ENCODE measurements at places on chromosomes 7 and 10.

GRCh38 chr10:126170776-126171175 is 217.5 kb downstream of the ADAM12 start:
- no peak for DNase-seq

DNA sequence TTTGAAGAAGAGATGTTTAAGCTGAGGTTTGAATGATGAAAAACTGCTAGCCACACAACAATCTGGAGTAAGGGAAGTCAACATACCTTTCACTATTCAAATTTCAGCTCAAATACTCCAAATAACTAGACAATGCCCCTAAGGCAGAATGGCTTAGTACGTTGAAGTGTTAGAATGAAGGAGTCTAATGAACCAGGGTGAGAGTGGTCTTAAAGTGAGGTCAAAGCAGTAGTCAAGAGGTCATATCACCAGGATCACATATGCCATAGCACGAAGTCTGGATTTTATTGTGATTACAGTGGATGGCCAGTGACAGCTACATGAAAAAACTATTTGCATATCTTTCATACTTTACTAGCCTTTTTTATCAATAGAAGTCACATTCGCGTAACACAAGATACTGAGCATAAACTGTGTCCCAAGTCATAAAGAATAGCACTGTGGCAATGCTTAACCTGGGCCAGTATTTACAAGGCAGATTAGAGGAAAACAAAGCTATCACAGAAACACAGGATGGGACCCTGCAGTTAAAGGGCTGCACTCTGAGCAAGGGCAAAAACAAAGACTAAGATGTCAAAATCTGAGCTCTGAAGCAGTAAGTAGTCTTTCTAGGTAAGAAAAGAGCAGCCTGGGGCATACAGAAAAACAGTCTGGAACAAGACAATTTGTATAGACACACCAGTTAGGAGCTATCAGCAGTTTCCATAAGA is 61.5 kb downstream of the HYCC1 start:
- DNase-seq, result no peak

- DNase-seq, result no peak
These were observed 14.3 kb downstream of the MMS19 start for GRCh38 chr10:97483921-97484320.

DNA sequence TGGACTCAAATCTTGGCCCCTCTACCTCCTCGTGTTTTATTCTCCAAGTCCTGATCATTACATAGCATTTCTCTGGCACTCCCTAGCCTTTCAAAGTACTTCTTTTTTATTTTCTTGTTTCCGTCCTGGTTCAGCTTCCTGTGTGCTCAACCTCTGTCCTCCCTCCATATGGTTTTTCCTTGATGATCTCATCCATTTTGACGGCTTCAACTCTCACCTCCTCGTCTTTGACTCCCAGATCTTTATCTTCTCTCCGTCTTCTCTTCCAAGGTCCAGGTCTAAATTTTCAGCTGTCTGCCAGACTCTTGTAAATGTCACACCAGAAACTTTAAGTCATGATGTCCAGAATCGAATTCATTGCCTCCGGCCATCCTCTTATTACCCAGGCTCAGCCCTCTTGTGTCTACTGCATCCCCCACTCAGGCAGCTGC is 23.3 kb upstream of the GFRA1 start:
- no peak for DNase-seq

DNA sequence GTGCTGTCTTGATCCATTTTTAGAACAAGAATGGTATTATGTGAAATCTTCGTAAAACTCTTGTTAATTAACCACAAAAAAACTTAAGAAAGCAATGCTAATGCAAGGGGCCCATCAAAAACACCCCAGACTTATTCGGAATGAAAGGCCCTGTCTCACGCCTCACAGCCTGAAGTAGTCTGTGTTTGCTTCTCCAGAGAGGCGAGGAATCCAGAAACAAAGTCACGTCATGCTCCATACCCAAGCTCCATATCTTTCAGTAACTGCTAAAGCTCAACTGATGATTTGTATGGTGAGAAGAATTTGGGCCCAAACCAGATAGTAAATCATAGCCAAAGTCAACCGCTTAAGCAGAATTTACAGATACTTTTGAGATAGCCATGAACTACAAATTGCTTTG is 155.4 kb downstream of the ATE1 start:
- no peak for DNase-seq

DNA sequence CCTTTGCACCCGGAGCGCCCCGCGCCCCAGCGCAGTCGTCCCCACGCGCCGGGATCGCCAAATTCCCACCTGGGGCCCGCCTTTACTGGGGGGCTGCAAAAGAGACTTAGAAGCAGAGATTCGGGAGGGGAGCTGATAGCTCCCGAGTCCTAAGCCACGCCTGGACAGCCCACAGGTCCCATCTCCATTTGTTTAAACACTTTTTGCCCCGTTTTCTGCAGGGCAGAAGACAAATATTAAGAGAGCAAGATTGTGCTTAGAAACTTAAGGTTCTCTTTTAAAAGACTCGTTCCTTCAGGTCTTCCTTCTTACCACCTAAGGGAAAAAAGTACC is 299.1 kb upstream of the NFE2L3 start:
- DNase-seq, result no peak

- no peak for DNase-seq
These were observed 187.7 kb downstream of the PTPN20 start for GRCh38 chr10:47098964-47099363.

- no peak for DNase-seq
These were observed 8.1 kb downstream of the HERC4 start for GRCh38 chr10:68067029-68067428.

- peak; percentile 3 for DNase-seq
These were observed 694.1 kb downstream of the ANKRD7 start for GRCh38 chr7:118918556-118918955.

GRCh38 chr7:37069336-37069735 is 345.0 kb upstream of the AOAH start:
- no peak for DNase-seq

GRCh38 chr10:11713186-11713743 is 28.9 kb upstream of the ECHDC3 start:
- no peak for DNase-seq

DNA sequence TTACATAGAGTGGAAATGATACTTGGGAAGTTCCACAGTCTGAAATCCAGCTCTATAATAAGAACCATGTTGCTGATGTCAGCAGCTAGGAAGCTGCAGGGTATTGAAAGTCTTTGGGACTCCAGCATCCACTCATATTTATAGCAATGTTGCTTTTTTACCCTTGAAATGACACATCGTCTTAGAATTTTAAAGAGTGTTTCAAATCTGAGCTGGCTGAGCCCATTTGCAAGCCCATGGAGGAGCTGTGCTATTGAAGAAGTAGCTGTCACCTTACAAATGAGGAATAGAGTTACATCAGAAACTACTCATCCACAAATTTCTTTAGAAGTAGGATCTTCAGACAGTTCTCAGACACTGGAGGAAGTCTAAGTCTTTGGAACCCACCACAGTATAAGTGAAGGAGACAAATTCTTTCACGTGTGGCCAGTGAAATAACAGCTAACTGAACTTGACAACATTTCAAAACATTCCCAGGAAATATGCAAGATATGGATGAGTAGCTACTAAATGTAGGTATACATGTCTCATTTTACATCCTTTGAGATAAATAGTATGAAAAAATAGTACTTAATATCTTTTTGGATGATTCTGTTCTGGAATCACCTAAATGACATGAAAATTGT is 203.6 kb downstream of the ZNF365 start:
- DNase-seq, result no peak

DNA sequence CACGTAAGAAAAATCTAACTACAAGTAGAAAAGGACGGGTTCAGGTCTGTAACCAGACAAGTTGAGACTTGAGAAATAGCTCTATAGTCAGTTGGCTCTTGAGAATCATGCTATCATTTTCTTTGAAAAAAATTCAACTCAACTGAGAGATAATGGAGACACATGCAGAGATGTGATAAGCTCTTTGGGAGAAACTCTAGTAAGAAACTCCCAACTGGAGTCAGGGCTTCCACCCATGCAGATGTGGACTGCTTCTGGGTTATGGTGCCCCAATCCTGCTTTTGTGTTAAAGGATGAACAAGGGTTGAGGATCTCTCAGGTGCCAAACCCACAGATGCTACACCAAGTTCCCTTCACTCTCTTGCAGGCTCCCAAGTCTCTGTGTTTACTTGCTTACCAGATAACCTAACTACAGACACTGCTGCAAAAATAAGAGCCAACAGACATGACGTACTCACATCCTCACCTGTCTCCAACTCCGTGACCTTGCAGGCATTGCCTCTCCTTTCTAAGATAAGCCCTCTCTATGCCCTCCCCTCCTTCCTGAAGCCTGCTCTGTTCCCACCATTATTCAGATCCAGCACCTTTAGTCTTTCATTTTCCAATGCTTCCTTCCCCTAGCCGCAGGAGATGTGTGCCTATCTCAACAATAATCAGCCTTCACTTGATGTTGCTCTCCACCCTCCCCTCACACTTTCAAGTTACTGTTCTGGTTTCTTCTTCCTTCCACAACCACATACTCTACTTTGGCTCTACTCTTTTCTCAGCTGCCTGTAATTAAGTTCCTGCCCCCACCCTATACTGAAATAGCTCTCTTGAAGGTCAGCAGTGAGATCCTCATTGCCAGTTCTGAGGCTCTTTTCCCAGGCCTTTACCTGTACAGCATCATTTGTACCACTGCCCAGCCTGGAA is 130.0 kb downstream of the ICA1 start:
- peak; percentile 6 for DNase-seq

DNA sequence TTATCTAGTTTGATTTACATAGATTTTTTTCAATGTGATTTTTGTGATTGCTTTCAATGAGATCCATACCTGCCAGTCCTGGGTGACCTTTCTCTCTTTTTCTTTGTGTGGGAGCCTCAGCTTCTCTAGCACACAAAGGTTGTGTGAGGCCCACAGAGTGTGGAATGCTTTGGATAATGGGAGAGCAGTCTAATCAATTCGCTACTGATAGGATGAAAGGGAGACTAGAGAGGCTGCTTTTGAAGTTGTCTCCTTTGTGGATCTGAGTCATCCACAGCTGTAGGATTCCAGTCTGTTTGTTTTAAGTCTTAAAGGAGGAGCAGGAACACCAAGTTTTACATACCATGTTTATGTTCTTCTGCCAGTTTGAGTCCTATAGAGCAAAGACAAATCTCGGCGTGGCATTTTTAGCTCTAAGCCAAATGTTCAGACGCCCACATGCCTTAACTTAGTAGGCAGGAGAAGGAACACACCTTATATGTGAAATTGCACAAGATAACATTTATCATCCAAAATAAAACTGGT is 330.0 kb downstream of the ARL4A start:
- peak; percentile 62 for DNase-seq

DNA sequence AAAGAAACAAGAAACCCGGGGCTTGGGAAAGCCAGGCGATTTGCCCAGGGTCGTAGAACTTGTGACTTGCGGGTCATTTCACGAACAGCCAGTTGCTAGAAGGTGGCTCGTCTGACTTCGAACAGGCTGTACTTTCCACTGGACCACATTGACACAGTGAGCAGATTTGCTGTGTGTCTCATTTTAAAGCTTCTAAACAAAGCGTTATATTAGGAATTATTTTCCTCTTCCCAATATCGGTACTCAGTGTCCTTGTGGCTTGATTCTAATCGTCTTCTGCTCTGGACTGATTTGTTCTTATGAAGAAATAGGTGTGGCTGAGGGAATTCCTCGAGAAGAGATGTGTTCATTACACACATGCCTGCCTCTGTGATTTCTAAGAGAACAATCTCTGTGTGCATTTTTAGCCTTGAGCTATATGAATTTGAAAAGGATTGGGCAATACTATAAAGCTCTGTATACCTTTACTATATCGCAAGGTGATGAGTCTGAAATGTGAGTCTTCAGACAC is 150.0 kb upstream of the PRR15 start:
- peak; percentile 70 for DNase-seq

GRCh38 chr7:24967696-24968095 is 12.3 kb downstream of the OSBPL3 start:
- no peak for DNase-seq

- no peak for DNase-seq
These were observed 26.1 kb downstream of the ENKUR start for GRCh38 chr10:24989867-24990266.

DNA sequence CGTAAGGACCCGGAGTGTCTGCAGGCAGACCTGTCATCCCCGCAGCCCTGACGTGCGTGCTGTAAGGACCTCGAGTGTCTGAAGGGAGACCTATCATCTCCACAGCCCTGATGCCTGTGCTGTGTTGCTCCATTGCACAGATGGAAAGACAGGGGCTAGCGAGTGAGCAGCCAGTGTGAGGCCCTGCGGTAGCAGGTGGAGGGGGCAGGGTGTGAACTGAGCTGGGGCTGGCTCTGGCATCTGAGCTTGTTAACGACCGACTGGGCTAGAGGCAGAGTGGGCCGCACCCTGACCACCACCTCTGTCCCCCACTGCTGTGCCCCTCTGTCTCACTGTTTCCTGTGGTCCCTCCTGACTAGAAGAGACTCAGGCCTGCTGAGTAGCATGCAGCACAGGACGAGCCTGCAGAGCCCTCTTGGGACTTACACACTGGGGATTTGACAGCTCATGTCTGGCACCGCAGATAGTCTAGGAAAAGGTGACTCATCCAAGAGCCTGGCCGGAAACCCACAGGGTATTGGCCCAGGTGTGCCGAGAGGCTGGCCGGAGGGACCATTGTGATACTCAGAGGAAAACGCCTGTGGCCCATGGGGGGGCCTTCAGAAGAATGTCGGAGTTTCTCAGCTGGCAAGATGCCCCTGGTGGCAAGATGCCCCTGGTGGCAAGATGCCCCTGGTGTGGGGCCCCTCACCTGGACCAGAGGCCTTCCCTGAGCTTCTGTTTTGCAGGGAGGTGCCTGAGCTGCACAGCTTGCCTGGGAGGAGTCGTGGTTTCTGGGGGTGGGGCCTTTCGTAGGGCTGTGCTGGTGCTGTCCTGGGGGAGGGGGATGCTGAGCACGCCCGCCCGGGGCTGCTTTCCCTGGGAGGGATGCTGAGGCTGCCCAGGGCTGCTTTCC is 34.3 kb downstream of the INPP5A start:
- peak; percentile 67 for DNase-seq

GRCh38 chr10:119284679-119285096 is 77.3 kb downstream of the GRK5 start:
- no peak for DNase-seq

DNA sequence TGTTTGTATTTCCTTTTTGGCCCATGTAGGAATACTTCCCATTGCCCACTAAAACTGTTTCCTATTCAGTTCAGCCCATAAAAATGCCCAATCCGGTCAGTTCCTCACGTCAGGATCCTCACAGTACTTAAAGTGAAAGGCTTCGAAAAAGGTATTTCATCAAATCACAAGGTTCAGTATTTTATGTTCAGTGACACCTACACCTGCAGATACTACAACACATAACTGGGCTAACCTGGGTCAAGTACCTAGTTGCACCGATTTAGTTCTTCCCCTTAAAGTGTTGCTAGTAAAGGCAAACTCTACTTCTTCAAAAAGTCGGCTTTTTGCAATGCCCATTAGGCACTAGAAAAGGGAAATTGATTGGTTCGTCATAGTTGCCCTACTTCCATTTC is 1.1 kb downstream of the SNX13 start:
- DNase-seq, result peak; percentile 62

- no peak for DNase-seq
These were observed 39.6 kb upstream of the IKZF1 start for GRCh38 chr7:50264908-50265307.

- no peak for DNase-seq
These were observed 16.2 kb downstream of the PKD1L1 start for GRCh38 chr7:47932016-47932415.
